Activated CD4-positive, alpha-beta T cell treated with anti-CD3 and anti-CD28 coated beads for 24 hours (primary cell): ENCODE measurements at places on chromosomes 3 and 15.

DNA sequence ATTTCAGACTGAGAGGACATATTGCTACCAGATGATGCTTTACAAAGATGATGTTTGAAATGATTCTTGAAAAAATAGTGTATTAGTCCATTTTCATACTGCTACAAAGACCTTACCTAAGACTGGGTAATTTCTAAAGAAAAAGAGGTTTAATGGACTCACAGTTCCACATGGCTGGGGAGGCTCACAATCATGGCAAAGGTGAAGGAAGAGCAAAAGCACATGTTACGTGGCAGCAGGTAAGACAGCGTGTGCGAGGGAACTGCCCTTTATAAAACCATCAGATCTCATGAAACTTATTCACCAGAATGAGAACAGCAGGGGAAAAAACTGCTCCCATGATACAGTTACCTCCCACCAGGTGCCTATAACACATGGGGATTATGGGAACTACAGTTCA lies 658.4 kb upstream of the CFAP20DC start:
- no peak for DNase-seq

DNA sequence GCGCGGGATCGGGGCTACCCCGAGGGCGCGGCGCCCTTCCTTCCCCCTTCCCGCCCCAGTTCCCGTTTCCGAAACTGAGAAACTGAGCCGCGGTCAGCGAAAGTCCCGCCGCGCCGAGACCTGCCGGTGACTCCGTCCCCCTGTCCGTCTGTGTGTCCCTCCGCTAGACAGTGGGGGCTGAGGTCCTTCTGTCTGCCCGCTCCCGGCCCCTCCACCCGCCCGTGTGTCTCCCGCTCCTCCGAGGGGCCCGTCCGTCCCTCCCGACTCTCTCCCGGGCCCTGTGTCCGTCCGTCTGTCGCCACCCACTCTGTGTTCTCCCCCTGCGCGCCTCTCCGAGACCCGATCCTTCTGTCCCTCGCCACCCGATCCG lies 426 bp downstream of the PRKCD start:
- DNase-seq: peak; percentile 2

- no peak for DNase-seq
Observed at GRCh38 chr3:188052169-188053035, 101.6 kb upstream of the LPP start.

DNA sequence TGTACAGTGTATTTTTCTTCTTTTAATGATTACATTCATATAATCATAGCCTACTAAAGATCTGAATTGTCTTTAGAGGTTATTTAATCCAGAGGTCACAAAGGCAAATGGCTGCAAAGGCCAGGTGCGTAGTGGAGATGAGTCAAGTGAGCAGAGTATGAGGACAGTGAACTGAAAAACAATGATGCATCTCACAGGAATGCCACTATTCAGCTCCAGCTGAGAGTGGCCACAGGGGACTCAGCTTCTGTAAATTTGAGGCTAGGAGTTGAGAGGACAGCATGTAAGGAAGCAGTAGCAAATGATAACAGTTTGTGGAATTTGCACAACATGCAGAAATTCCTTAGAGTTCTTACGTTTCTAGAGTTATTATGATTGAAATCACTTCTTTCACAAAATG lies 50.4 kb downstream of the COL6A5 start:
- no peak for DNase-seq

- DNase-seq: no peak
Observed at GRCh38 chr15:45089712-45090373, 24.1 kb downstream of the DUOX2 start.

- no peak for DNase-seq
Observed at GRCh38 chr3:165193366-165194254, 2.6 kb downstream of the SLITRK3 start.

GRCh38 chr15:92886042-92886537 lies 14.0 kb upstream of the CHD2 start:
- DNase-seq: no peak
